GM13977 (cell line): ENCODE measurements at places on chromosomes 16 and 17.

- no peak for DNase-seq
These were observed 13.9 kb downstream of the NUP93 start for GRCh38 chr16:56743840-56744239.

- DNase-seq: no peak
These were observed 592.7 kb upstream of the PSMD7 start for GRCh38 chr16:73703891-73704290.

DNA sequence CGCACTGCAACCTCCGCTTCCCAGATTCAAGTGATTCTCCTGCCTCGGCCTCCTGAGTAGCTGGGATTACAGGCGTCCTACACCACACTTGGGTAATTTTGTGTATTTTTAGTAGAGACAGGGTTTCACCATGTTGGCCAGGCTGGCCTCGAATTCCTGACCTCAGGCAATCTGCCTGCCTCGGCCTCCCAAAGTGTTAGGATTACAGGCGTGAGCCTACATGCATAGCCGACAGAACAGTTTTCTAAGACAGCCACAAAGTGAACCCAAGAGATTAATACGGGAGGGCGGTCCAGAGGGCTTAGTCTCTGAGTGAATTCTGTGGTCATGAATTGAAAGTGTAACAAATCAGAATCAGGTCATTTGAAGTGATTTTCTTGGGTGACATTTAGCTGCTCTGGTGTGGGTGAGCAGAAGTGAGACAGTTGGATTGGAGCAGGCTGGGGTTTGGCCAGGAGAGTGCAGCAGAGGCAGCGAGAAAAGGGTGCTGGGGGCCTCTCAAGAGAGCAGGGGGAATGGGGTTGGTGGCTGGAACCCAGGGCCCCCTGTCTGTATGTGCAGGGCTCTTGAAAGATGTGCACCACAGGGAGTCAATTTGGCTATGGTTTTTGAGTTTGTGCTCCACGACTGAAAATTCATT is 231.4 kb upstream of the WSCD1 start:
- DNase-seq: no peak

- DNase-seq: no peak
These were observed 5.5 kb upstream of the IL27 start for GRCh38 chr16:28511801-28512789.

DNA sequence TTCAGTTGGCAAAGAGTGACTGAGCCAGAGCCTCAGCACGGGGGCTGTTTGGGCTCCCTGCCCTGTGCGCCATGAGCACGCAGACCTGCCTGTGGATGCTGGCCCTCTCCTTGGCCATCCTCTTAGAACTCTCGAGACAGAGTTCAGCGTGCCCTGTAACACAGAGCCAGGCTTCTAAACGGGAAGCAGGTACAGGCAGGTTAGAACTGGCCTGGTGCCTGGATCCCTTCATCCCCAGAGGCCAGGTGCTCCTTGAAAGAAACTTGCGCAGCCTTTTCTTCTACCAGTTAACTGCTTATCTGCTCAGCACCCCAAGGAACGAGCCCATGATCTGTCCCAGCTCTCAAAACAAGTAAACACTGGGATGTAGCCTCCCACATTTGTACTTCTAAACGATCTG is 6.9 kb downstream of the CCNF start:
- no peak for DNase-seq

DNA sequence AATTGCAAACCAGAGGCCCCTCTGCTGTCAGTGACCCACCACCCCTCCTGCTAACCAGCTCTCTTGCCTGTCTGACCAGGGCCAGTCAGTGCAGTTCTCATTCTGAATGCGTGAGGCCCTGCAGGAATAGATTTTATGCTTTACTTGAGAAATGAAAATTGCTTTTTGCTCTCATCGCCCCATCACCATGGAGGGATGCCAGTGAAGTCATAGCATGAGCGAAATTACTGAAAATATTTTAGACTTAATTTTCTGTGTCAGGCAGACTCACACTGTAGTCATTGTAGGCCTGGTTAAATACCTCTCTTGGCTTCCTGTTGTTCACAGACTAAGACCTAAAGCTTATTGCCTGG is 490.5 kb upstream of the CDH5 start:
- no peak for DNase-seq

DNA sequence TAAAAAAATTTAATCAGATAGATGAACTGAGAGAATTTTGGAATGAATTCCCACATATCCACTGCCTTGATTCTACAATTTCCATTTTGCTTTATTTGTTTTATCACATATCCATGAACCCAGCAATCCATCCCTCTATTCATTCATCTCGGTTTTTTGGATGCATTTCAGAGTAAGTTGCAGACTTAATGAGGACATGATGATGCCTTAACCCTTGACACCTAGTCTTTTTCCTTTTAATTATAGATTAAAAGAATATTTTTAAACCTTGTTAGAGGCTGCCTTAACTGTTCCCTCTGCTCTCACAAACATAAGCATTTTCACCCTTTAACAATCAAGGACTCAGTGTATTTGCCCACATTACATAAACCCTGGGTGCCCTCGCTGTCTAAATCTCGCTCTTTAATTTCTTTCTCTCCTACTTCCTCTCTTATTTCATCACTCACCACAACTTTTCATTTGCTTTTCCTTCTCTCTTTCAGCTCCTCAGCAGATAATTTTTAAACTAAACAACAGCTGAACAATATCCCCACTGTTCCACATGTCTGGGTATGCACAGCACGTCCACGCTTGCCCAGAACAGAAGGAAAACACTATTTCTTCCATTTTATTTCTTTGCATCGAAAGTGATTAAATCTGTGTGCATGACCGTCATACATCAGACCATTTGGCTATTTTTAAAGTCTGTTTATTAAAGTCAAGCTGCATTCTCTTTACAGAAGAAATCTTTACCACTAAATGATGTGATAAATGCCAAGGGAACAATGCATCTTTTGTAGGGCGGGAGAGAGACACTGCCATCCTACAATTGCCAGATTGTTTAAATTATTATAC is 39.9 kb downstream of the IQCK start:
- no peak for DNase-seq

- no peak for DNase-seq
These were observed 13.9 kb downstream of the EIF4A3 start for GRCh38 chr17:80132906-80133625.

GRCh38 chr16:5621826-5622225 is 524.2 kb upstream of the EEF2KMT start:
- DNase-seq: no peak

DNA sequence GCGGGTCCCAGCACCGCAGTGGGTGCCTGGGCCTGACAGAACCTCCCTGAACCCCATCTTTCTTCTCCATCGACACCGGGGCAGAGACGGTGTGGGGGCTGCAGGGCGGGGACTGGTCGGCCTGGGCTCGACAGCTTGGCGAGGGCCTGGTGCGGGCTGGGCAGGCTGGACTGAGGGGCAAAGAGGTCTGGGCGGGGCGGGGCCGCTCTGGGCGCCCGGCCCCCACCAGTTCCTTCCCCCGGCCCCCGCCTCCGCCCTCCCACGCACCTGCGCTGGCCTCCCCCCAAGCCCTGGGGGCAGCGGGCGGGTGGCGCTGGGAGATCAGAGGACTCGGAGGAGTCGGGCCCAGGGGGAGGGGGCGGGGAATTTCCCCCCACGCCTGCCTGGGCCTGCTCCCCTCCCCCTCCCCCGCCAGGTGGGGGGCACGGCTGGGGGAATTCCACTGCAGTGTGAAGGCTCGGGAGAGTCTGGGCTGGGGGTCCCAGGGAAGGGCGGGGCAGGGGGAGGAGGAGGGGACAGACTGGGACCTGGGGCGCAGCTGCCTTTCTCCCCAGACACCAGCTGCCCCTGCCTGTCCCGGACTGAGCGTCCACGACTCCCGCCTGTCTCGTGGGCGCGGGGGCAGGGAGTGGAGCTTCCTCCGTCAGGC is 877 bp upstream of the KREMEN2 start:
- peak; percentile 74 for DNase-seq

- no peak for DNase-seq
These were observed 17.8 kb upstream of the TMEM219 start for GRCh38 chr16:29943846-29944799.

DNA sequence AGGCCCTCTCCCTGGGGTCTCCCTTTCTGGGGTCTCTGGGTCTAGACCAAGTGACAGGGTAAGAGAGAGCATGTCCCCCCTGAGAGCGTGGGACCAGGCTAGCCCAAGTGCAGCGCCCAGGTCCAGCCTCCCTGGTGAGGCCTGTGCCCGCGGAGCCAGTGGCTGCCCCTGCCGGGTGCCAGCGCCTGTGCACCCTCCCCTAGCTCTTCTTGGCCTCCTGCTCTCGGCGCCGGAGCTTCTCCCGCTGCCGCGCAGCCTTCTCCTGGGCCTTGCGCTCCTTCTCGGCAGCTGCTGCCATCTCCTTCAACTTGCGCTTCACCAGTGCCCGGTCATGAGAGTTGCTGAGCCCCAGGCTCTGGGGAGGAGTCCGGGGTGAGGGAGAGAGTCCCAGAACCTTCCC is 17.3 kb downstream of the SAMD14 start:
- DNase-seq: no peak

- no peak for DNase-seq
These were observed 108.1 kb downstream of the SNX11 start for GRCh38 chr17:48215583-48216139.

- no peak for DNase-seq
These were observed 24.8 kb downstream of the ITPRIPL2 start for GRCh38 chr16:19138601-19139000.

- no peak for DNase-seq
These were observed 45.4 kb downstream of the SOX8 start for GRCh38 chr16:1026784-1027500.

- DNase-seq: no peak
These were observed 55.4 kb downstream of the NLK start for GRCh38 chr17:28097901-28098300.

DNA sequence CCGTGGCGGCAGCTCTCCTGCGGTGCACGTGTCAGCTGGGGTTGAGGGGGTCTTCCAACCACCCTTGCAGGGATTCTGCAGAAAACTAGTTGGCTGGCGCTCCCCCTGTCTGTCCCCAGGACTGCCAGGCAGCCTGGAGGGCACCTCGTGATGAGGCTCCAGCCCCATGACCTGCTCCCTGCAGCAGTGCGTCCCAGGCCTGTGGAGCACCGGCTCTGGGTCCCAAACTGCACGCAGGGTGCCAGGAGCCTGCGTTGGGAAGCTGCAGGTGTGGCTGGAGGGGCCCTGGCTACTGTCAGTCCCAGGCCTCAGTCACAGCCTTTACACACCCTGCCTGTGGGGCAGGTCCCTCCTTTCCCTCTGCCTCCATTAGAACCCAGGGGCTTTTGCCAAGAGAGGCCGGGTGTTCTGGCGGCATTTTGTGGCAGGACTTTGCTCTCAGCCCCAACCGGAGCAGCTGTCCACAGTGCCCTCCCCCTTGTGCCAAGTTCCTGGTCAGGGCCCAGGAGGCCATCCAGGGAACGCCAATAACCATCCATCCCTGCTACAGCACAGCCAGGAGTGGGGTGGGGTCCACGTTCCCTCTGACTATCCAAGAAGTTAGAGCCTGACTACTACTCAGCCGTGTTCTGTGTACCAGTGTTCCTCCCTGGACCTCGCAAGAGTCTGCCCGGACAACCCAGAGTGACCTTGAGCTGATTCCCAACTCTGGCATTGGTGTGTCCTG is 9.2 kb downstream of the CHMP6 start:
- DNase-seq: peak; percentile 37

DNA sequence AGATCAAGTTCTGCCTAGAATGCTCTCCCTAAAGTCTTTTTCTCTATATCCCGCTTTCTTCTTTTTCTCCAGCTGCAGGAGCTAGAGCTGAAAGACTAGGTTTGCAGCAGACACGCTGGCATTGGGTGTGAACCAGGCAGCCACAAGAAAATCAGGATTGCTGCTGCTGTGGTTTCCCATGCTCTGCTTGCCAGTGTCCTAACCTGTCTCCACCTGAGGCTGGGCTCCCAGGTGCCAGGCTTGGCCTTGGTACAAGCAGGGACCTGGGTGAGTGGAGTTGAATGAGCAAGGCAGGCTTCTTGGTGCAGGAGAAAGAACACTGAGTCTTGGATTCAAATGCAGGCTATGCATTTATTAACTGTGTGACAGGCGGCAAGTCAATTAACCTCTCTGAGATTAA is 440.3 kb upstream of the MAF start:
- DNase-seq: no peak

DNA sequence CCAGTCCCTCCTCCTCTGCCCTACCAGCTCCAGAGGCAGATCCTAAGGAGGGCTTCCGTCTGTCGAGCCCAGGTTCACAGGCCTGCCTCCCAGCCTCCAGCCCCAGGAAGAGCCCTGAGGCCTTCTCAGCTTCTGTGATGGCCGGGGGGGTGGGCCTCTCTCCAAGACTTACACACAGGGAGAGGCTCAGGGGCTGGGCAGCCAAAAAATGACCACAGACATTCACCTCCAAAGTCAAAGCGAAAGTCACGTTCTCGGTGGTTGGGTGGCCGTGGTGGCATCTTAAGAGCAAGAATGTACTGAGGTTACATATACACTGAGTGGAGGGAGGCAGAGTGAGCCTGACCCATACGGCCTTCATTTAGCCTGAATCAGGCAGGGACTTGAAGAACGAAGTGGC is 119.1 kb downstream of the CCDC182 start:
- DNase-seq: no peak

DNA sequence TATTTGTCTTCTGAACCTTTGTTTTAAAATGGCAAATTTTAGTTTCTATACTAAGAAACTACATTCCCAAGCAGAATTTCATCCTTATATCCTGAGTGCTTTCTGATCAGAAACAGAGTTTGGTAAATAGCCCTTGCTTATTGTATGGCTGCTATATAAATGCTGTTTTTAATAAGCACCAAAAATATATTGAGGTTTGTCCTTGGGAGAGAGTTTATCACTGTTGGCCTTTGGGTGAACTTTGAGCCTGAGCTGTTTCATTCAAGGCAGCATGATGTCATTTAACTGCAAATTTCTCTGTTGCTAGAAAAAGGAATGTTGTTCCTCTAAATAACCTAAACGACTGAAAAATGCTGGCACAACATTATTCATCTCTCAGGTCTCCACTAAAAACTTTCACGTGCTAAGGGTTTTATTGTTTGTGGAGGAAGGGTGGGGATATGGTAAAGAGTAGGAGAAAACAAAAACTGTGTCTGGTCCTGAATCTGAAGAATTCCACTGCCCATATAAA is 334.3 kb upstream of the TBX2 start:
- peak; percentile 12 for DNase-seq

- no peak for DNase-seq
These were observed 66.9 kb upstream of the GSG1L start for GRCh38 chr16:28130099-28131088.

GRCh38 chr17:4008082-4008435 is 43.8 kb upstream of the ATP2A3 start:
- DNase-seq: no peak
